ENCODE measurements at places on chromosomes 13 and 19. TPM values are rescaled to one million over a fixed set of nuclear protein-coding genes. Genes with fewer than 3 reads are reported as not detected.
A peak's percentile ranks its signal among the peaks of the same experiment; 100 is the strongest.

- DNase-seq = no peak
Observed at GRCh38 chr19:14482172-14482941, 7.2 kb upstream of the PTGER1 start.

- DNase-seq = no peak
Observed at GRCh38 chr13:80862456-80862855, 521.5 kb upstream of the SPRY2 start.

DNA sequence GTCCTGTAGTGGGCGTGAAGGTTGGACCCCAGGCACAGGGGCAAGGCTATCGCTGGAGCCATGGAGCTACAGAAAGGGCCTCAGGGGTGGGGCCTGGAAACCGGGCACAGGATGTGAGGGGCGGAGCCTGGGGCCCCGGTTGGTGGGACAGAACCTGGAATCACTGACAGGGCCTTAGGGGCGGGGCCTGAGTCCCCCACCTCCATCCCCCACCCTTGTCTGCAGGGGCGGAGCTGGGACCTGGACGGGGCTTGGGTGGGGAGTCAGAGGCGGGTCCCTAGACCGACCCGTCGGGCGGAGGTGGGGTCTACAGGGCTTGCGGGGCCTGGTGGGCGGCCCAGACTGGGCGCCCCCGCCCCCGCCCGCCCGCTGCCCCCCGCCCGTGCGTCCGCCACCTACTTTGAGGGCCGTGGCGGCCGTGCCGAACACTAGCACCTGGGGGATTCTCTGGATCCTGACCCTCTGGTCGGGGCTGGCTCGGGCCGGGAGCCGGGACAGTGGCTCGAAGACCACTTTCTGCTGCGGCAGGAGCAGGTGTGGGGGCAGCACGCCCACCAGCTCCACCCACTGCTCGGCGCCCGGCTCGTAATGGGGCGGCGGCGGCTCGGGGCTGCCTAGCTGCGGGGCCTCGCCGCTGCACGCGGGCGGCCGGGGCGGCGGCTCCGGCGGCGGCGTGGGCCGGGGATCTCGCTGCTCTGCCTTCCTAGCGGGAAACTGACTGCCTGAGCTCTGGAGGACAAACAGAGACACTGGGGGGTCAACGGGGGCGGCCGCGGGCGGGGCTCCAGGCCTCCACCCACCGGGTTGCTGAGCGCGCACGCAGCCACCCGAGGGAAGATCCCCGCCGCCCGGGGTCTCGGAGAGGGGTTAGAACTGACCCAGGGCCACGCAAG, 26.3 kb downstream of the DCAF15 start:
- no peak for DNase-seq

DNA sequence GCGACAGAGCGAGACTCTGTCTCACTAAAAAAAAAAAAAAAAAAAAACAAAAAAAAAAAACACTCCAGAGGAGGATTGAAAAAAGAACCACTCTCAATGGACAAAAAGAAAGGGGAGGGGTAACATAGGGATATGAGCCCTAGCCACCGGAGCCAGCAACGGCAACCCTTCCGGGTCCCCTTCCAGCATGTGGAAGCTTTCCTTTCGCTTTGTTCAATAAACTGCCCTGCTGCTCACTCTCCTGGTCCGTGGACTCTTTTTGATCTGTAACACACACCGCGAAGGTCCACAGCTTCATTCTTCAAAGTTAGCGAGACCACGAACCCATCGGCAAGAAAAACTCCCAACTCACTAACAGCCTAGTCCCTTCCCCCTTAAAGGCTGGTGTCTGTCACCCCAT, 1.0 kb upstream of the REX1BD start:
- no peak for DNase-seq

PLVAP gene
- not detected for total RNA-seq

GRCh38 chr13:42946927-42947326, 45.1 kb downstream of the EPSTI1 start:
- DNase-seq = no peak

- DNase-seq = no peak
Observed at GRCh38 chr19:12163826-12164225, 930 bp downstream of the ZNF136 start.

DNA sequence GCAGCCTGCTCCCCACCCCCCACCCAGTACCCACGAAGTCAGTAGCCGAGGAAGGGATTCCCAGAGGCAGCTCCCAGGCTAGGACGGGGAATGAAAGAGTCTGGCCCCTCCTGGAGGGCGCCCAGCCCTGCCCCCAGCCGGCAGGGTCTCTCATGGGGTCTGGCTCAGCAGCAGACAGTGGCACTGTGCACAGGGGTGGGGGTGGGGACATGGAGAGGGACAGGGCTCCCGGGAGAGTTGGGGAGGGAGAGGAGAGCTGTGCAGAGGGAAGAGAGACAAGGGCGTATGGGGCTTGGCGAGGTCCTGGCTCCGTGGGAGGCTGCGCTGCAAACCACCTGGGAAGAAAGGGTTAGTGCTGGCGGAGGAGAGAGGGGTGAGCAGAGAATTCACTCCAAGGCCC, 27.7 kb upstream of the ASF1B start:
- no peak for DNase-seq

ZNF835 gene
- total RNA-seq = not detected

- no peak for DNase-seq
Observed at GRCh38 chr19:49434907-49435583, 6.3 kb downstream of the SLC17A7 start.

- DNase-seq = no peak
Observed at GRCh38 chr19:4495471-4495870, 22.8 kb downstream of the PLIN4 start.

NLRP12 gene
- not detected for total RNA-seq

DNA sequence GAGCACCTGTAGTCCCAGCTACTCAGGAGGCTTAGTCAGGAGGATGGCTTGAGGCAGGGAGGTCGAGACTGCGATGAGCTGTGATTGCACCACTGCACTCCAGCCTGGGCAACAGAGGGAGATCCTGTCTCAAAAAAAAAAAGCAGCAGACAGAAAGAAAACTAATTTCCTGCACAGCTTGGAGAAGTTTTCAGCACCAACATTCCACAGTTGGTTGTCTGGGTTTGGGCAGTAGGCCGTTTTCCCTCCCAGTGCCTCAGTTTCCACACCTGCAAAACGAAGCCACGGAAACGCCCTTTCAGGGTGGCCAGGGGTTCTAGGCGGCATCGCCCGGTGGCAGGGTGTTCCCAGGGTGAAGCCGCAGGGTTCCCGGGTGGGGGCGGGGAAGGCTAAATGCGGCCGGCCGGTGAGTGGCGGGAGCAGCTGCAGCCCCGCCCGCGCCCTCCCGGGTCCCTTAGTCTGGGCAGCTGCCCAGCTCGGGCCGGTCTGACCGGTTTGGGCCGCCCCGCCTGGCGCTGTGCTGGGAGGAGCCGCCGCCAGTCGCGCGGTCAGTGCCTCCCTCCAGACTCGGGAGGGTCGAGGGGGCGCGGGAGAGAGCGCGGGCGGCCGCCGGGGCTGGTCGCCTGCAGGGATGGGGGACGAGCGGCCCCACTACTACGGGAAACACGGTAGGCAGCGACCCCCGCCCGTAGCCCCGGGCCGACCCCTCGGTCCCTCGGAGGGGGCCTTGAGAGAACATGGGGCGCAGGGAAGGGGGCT, at the start of gene SLC44A2:
Gene SLC44A2 (plus strand): TSS at position 551 of the 759 bp plus-strand sequence. CDS start 81 bp downstream, at position 632.
- DNase-seq = peak; percentile 94

DNA sequence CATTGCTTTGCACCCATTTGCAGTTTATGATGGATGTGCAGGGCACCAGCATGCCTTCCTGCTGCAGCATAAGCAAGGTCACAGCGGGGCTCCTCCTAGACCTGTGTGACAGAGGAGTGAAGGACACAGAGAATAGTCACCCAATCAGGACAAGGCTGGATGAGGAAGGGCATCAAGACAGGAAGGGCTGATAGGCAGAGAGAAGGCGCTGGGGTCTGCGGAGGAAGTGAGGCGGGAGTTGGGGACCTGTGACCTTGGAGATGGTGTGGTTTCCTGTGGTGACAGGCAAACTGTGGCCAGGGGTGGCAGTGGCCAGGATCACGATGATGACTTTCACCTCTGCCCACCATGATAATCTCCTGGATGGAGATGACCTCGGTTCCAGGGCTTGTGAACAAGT, 16.4 kb upstream of the KCTD15 start:
- no peak for DNase-seq

GRCh38 chr13:113126265-113127150, 3.9 kb downstream of the F10 start:
- DNase-seq = peak; percentile 75

GRCh38 chr19:38596057-38596981, 21.4 kb downstream of the MAP4K1 start:
- DNase-seq = no peak

DNA sequence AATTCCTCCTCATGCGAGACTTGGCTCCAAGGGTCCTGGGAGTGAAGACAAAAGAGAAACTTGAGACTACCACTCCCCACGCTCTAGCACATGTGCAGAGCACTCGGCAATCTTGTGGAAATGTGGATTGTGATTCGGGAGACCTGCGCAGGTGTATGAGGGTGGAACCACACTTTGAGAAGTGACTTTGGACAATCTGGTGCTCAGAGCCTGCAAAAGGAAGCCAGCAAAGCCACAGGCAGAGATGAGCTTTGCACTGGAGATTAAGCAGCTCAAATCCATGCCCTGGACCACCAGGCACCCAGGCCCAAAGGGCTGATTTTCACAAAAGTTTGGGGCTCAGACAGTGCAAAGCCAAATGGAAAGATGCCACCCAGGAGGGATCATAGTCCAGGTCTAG, 162.5 kb upstream of the TSHZ3 start:
- DNase-seq = peak; percentile 56

C19orf81 gene
- not detected for total RNA-seq

GRCh38 chr19:5170329-5170745, 170.3 kb downstream of the PTPRS start:
- peak; percentile 87 for DNase-seq

- DNase-seq = no peak
Observed at GRCh38 chr13:20258208-20258962, 26.3 kb upstream of the GJB6 start.

DNA sequence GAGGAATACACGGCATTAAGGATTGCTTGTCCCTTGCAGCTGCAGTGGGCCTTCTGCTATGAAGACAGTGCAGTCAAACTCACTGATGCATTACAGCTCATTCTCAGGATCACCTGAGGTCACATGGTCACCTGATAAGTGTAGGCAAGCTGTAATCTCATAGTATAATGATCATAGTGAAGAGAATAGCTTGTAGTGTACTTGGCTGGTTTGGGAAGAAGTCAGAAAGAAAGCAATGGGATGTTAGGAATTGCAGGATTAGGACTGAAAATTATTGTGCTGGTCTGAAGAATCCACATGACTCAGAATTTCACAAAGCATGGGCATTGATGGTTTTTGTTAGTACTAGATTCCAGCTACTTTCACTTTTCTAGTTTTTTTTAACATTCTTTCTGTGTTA, 76.7 kb downstream of the MBNL2 start:
- no peak for DNase-seq

GRCh38 chr13:100235311-100235901, 146.5 kb downstream of the PCCA start:
- DNase-seq = no peak

- DNase-seq = peak; percentile 88
Observed at GRCh38 chr19:8609279-8610040, 1.1 kb downstream of the ADAMTS10 start.

- no peak for DNase-seq
Observed at GRCh38 chr13:20099319-20099718, 61.5 kb downstream of the GJA3 start.

DNA sequence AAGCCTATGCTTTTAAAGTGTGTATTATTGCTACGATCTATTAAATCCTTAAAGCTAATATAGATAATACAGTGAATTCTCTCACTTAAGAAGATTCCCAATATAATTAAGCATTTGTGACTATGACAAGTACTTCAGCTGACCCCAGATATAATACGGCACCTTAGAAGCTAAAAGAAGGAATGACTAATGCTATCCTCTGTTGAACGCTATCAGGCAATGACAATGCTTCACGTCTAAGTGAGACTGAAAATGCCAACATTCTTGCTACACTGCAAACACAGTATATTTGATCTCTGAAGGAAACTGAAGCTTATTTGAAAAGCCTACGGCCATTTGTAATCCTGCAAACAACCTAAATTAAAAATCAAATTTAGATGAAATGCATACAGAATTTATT, 19.7 kb downstream of the VWA8 start:
- DNase-seq = no peak

GRCh38 chr19:11735375-11735774, 3.4 kb downstream of the ZNF823 start:
- DNase-seq = no peak

GRCh38 chr19:58400316-58400915, 5.0 kb downstream of the RNF225 start:
- no peak for DNase-seq

CGB1 gene
- not detected for total RNA-seq

DNA sequence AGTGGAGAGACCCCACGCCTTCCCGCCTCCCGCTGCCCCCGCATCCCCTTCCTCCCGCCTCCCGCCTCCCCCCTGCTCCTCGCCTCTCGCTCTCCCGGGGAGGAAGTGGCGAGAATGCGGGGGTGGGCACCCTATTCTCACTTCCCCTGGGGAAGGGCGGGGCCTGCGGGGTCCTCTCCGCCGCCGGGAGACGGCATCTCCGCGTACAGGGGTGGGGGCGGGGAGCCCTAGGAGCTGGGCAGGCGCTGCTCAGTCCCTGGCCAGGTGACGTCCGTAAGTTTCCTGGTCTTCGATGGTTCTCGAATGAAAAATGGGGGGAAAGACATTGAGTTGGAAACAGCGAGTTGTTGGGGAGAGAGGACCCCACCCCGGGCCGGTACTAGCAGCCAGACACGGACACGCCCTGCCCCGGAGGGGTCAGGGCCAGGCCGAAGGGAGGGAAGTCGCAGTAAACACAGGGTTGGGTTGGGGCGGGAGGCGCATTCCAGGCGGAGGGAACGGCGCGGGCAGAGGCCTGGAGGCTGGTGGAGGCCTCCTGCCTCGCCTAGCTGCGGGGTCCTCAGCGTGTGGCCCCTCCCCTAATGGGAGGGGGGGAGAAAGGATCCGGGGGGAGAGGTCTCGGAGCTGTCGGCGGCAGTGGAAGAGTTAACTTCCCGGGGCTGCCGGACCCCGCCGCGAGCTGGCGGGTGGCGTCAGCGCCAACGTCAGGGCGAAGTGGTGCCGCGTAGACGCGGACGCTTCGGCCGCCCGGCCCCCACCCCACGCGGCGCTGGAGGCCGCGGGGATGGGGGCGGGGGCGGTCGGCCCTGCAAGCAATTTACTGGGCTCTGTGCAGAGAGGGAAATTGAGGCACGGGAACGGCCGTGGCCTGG, 10.4 kb upstream of the JUND start:
- no peak for DNase-seq

DNA sequence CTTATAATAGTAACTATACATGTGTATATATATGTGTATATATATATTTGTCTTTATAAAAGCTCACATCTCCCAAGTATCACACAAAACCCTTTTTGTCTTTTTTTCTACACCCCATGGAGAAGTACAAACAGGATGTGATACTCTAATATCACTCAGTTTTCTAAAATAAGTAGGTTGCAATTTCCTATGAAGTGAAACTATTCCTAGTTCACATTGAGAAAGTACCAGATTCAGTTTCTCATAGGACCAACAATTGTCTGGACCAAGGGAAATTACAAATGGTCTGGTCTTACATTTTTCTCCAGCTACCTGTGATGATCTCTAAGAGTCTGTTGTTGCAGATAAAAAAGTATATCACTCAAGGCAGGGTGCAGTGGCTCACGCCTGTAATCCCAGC, 17.9 kb upstream of the LILRB1 start:
- DNase-seq = no peak

All from osteocyte (in vitro differentiated cells).